Upper lobe of right lung (tissue), 1 donor: ENCODE measurements at places on chromosomes 1 and 21. TPM values are rescaled to one million over a fixed set of nuclear protein-coding genes. Genes with fewer than 3 reads are reported as not detected.
A peak's percentile ranks its signal among the peaks of the same experiment; 100 is the strongest.

Gene S100A10
- total RNA-seq, result 643 TPM

- H3K36me3 ChIP-seq, result no peaks in the 10 kb centered on the region
- no peak overlapping the region for H3K27ac ChIP-seq
- H3K4me1 ChIP-seq, result no peaks in the 10 kb centered on the region
- DNase-seq, result peak; percentile 59
Measured at GRCh38 chr21:46079352-46080170, 18.4 kb upstream of the COL6A2 start.

Gene OR2T33
- total RNA-seq, result not detected

DNA sequence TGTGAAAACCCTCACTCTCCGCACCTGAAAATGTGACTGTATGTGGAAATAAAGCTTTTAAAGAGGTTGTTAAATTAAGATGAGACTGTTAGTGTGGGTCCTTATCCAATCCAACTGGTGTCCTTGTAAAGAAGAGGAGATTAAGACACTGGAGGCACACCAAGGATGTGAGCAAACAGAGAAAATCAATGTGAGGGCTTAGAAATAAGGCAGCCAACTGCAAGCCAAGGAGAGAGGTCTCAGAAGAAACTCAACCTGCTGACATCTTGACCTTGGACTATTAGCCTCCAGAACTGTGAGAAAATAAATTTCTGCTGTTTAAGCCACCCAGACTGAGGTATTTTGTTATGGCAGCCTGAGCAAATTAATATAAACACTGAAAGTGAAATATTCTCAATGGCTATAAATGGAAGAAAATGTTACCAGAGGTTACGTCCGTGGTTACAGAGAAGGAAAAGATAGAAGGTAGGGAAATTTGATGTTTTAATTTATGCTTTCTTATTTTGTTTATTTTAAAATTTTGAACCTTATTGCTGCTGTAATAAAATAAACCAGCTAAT lies 22.4 kb upstream of the WLS start:
- DNase-seq, result no peak
- no peaks in the 10 kb centered on the region for H3K4me1 ChIP-seq
- H3K36me3 ChIP-seq, result no peaks in the 10 kb centered on the region

- no peak overlapping the region for H3K27ac ChIP-seq
- no peaks in the 10 kb centered on the region for H3K27me3 ChIP-seq
- no peaks in the 10 kb centered on the region for H3K4me1 ChIP-seq
- peak; percentile 61 for DNase-seq
Measured at GRCh38 chr1:236163463-236164153, 21.3 kb downstream of the GPR137B start.

Gene RGS7
- not detected for total RNA-seq

GRCh38 chr1:176656257-176656995 lies 193.5 kb downstream of the PAPPA2 start:
- H3K4me1 ChIP-seq, result no peaks in the 10 kb centered on the region
- no peak overlapping the region for H3K4me3 ChIP-seq
- H3K27me3 ChIP-seq, result no peaks in the 10 kb centered on the region
- no peaks in the 10 kb centered on the region for H3K36me3 ChIP-seq
- H3K27ac ChIP-seq, result no peak overlapping the region
- DNase-seq, result no peak

Gene HES3
- not detected for total RNA-seq

DNA sequence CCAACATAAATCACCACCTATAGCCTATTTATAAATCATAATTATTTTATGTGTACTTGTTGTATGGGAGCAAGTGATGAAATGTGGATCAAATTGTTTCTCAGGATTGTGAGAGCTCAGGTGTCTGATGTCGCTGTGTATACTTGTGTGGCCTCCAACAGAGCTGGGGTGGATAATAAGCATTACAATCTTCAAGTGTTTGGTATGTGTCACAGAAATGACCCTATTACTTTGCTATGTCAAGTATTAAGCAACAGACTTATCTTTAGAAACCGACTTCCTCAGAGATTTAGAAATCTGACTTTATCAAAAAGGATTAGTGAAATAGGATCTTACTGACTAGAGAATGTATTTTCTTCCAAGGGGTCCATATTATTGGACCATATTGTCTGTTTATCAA lies 280.9 kb downstream of the TPR start:
- peaks cover 11% of the 10 kb centered on the region for H3K4me1 ChIP-seq
- no peak overlapping the region for H3K4me3 ChIP-seq
- no peaks in the 10 kb centered on the region for H3K36me3 ChIP-seq
- H3K27me3 ChIP-seq, result no peaks in the 10 kb centered on the region

Gene PTPRC
- 127 TPM for total RNA-seq

Gene ANXA9
- total RNA-seq, result 1.2 TPM

Gene C1orf174
- total RNA-seq, result 19.9 TPM

- DNase-seq, result no peak
- H3K36me3 ChIP-seq, result no peaks in the 10 kb centered on the region
- H3K27ac ChIP-seq, result no peak overlapping the region
- H3K4me1 ChIP-seq, result no peaks in the 10 kb centered on the region
- no peaks in the 10 kb centered on the region for H3K27me3 ChIP-seq
Measured at GRCh38 chr1:45854724-45855123, 51.3 kb downstream of the MAST2 start.

DNA sequence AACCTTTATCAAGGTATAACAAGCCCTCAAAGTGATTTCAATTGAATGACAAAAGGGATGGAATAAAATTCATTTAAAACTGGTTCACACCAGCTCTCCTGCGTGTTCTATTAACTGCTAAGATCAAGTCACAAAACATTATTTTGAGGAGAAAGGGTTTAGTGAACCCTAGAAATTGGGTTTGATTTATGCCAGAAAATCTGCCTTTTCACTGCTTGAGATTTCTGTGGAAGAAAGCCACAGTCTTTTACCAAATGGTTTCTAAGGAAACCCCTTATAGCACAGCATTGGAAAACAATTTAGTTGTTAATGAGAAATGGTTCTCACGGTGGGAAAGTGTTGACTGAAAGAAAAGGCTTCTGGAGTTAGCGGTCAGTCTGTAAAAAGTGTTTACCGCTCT lies 43.6 kb upstream of the DPH5 start:
- no peaks in the 10 kb centered on the region for H3K27me3 ChIP-seq
- no peak overlapping the region for H3K27ac ChIP-seq
- H3K36me3 ChIP-seq, result no peaks in the 10 kb centered on the region
- H3K4me3 ChIP-seq, result no peak overlapping the region

Gene PLEKHA6
- total RNA-seq, result 7.1 TPM

Gene IFNAR1
- total RNA-seq, result 72.1 TPM

Gene PDE4B
- 14.3 TPM for total RNA-seq

DNA sequence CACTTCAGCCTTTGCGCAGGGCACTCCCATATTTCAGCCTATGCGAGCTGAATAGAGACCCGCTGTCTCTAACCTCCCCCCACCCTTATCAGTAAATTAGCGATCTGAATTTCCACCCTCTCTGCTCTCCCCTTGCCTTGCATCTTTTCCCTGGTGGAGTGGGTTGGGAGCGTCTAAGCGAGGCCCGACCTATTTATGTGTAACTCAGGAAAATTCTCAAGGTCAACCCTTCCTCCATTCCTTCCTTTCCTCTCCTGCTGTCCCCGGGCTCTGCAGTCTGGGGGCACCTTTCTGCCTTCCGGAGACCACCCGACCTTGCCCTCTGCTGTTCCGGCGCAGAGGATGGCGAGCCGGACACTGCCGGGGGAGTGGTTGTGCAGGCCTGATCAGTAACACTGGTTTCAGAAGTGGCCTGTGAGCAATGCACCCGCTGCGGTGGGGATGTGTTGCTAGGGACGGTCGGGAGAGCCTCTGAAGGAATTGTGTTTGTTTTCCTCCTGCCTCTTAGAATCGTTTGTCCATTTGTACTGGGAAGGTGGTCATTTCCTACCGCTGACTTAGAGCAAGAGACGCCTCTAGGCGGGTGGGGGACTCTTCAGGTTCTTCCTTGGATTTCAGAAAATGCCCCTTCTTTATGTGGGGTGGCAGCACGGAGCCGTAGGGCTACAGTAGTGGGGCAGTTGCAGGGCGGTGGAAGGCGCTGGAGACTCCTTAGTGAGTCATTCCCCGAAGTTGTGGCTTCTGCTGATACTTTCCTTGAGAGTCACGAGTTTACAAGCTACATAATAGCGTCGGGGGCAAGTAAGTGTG lies 513 bp downstream of the MGST3 start:
- DNase-seq, result peak; percentile 81
- H3K27me3 ChIP-seq, result no peaks in the 10 kb centered on the region
- peak overlapping the region; percentile 86 for H3K27ac ChIP-seq
- peak overlapping the region; percentile 97 for H3K4me3 ChIP-seq

- no peaks in the 10 kb centered on the region for H3K36me3 ChIP-seq
- H3K27ac ChIP-seq, result peak overlapping the region; percentile 86
Measured at GRCh38 chr1:158998781-158999161, 10.9 kb upstream of the IFI16 start.

GRCh38 chr1:189212606-189213005 lies 1265.1 kb downstream of the BRINP3 start:
- H3K4me1 ChIP-seq, result no peaks in the 10 kb centered on the region
- H3K27me3 ChIP-seq, result no peaks in the 10 kb centered on the region
- H3K36me3 ChIP-seq, result no peaks in the 10 kb centered on the region
- no peak overlapping the region for H3K4me3 ChIP-seq
- no peak overlapping the region for H3K27ac ChIP-seq

DNA sequence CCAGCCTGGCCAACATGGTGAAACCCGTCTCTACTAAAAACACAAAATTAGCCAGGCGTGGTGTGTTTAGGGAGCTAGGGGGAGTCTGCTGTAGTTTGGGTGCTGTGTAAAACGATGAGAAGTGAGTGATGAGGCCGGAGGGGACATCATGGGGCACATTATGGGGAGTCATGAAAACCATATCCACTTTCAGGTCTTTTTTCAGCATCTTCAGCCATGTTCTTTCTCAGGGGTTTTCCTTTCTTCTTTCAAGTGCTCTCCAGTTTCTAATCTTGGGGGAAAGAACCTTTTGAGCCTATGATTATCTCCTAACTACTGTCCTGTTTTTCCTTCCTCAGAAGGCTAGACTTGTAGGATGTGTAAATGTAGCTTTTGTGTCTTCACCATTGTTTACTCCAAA lies 14.4 kb downstream of the KDM4A start:
- no peak overlapping the region for H3K4me3 ChIP-seq
- H3K27ac ChIP-seq, result no peak overlapping the region
- H3K27me3 ChIP-seq, result no peaks in the 10 kb centered on the region

Gene OR2T2
- not detected for total RNA-seq

- no peak overlapping the region for H3K4me3 ChIP-seq
- no peaks in the 10 kb centered on the region for H3K4me1 ChIP-seq
- H3K36me3 ChIP-seq, result no peaks in the 10 kb centered on the region
- H3K27me3 ChIP-seq, result no peaks in the 10 kb centered on the region
Measured at GRCh38 chr21:41152147-41152546, 15.8 kb upstream of the BACE2 start.

GRCh38 chr1:17837233-17838030 lies 82.3 kb downstream of the ACTL8 start:
- DNase-seq, result no peak
- H3K27me3 ChIP-seq, result no peaks in the 10 kb centered on the region
- H3K4me3 ChIP-seq, result no peak overlapping the region
- H3K36me3 ChIP-seq, result no peaks in the 10 kb centered on the region
- no peaks in the 10 kb centered on the region for H3K4me1 ChIP-seq
- H3K27ac ChIP-seq, result no peak overlapping the region

GRCh38 chr1:67390041-67390887 lies 39.9 kb downstream of the SERBP1 start:
- no peaks in the 10 kb centered on the region for H3K27me3 ChIP-seq
- DNase-seq, result no peak
- H3K27ac ChIP-seq, result no peak overlapping the region
- no peak overlapping the region for H3K4me3 ChIP-seq
- no peaks in the 10 kb centered on the region for H3K4me1 ChIP-seq

- no peaks in the 10 kb centered on the region for H3K4me1 ChIP-seq
- no peaks in the 10 kb centered on the region for H3K27me3 ChIP-seq
- no peak for DNase-seq
- H3K27ac ChIP-seq, result no peak overlapping the region
Measured at GRCh38 chr1:63148825-63149645, 173.3 kb upstream of the FOXD3 start.

Gene DAB1
- total RNA-seq, result 0.29 TPM

- no peaks in the 10 kb centered on the region for H3K36me3 ChIP-seq
- no peak overlapping the region for H3K4me3 ChIP-seq
- no peaks in the 10 kb centered on the region for H3K27me3 ChIP-seq
Measured at GRCh38 chr1:219153723-219154122, 20.0 kb upstream of the LYPLAL1 start.

- H3K4me3 ChIP-seq, result no peak overlapping the region
- no peaks in the 10 kb centered on the region for H3K36me3 ChIP-seq
- no peaks in the 10 kb centered on the region for H3K27me3 ChIP-seq
- no peaks in the 10 kb centered on the region for H3K4me1 ChIP-seq
- H3K27ac ChIP-seq, result no peak overlapping the region
Measured at GRCh38 chr1:167854184-167854583, 59.8 kb downstream of the ADCY10 start.

DNA sequence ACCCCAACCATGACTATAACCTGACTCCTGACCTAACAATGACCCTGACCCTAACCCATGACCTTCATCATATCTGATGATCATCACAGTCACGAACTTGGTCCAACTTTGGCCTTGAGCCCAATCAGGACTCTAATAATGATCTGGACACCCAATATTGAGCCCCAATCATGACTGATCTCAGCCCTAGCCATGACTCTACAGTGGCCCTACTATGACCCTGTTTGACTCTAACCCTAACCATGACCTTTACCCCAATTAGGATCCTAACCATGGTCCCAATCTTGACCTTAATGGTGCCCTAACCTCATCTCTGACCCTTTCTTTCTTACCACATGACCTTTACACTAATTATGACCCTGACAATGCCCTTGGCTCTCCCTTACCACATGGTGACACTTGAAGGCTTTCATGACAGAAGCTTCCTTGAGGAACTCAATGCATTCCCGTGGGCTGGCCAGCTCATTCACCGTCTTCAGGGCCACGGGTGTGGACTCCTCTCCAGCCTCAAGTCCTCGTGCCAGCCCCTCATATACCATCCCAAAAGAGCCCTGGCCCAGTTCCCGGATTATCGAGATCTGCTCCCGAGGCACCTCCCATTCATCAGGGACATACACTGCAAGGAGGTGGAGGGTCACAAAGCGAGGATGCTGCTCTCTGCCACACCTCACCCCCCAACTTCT lies 16.2 kb downstream of the INSRR start:
- no peaks in the 10 kb centered on the region for H3K4me1 ChIP-seq
- no peak overlapping the region for H3K27ac ChIP-seq
- peaks cover 70% of the 10 kb centered on the region for H3K27me3 ChIP-seq
- H3K36me3 ChIP-seq, result no peaks in the 10 kb centered on the region

- H3K27me3 ChIP-seq, result no peaks in the 10 kb centered on the region
- H3K4me3 ChIP-seq, result no peak overlapping the region
- H3K4me1 ChIP-seq, result peaks cover 3% of the 10 kb centered on the region
- no peak overlapping the region for H3K27ac ChIP-seq
Measured at GRCh38 chr1:158810311-158810710, 20.8 kb upstream of the MNDA start.

Gene UQCRHL
- total RNA-seq, result 0.93 TPM

- no peak overlapping the region for H3K27ac ChIP-seq
- DNase-seq, result no peak
- no peaks in the 10 kb centered on the region for H3K27me3 ChIP-seq
- no peaks in the 10 kb centered on the region for H3K4me1 ChIP-seq
- H3K36me3 ChIP-seq, result no peaks in the 10 kb centered on the region
- H3K4me3 ChIP-seq, result no peak overlapping the region
Measured at GRCh38 chr21:24781146-24781545, 826.1 kb downstream of the MRPL39 start.
